Kidney epithelial cell (primary cell): ENCODE measurements at places on chromosomes 12 and 14. TPM values are rescaled to one million over a fixed set of nuclear protein-coding genes. Genes with fewer than 3 reads are reported as not detected.

DNA sequence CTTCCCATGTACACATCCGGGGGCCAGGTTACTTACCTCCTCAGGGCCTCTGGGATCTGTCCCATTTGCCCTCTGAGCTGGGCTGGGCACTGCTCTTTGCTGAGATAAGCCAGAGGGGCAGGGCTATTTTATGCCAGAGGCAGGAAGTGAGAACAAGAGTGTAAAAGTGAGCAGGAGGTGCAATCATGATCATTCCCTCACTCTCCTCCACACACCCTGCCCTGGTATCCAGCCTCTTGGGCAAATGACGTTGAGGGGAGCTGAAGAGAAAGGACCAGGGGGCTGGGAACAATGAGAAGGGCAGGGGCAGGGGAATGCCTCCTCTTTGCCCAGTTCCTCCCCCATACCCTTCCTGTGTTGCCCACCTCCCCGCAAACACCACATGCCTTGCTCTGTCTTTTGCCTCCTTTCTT, 4.2 kb downstream of the LPAR5 start:
- no peak for DNase-seq

DNA sequence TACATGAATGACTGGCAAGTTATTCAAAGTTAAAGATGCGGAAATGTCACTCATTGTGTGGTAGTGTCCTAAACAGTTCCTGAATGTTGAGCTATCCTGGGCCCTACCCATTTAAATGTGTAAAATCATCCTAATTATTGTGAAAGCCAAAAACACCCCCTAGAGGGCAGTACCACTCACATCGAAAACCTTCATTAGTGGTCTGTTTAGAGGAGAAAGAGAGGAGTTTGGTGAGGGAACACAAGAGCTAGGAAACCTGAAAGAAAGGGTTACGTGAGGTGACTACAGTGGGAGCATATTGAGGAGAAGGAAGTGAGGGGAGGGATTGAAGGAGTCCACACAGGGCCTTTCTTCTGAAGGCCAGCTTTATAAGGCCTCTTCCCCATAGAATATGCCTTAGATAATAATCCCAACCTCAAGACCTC, 2.5 kb upstream of the TEP1 start:
- DNase-seq: no peak

The PRMT5 gene
- 94.0 and 107 TPM in 2 replicates for total RNA-seq

The PPTC7 gene
- total RNA-seq: 9.8 and 11.5 TPM in 2 replicates

The TPPP2 gene
- not detected in 2 replicates for total RNA-seq

- no peak for DNase-seq
These were observed 4.7 kb downstream of the RPS6KL1 start for GRCh38 chr14:74918380-74918779.

DNA sequence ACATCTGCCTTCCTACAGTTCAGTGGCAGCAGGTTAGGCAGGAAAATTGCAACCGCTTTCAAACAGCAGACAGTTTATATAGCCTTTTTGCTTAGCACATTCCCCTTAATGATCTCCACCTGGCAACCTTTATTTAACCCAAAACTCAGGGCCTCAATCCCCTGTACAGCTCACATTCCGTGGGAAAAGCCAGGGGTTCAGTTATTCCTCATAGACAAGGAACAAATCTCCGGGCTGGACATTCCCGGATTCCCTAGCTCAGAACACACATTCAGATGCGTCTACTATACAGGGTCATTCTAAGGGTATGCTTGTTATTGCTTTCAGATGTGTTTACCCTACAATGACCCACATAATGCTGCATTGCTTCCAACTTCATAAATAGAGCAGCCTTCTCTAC, 73.8 kb upstream of the DCN start:
- DNase-seq: no peak

The CALCOCO1 gene
- 57.6 and 68.4 TPM in 2 replicates for total RNA-seq

The CABP1 gene
- total RNA-seq: not detected in 2 replicates

DNA sequence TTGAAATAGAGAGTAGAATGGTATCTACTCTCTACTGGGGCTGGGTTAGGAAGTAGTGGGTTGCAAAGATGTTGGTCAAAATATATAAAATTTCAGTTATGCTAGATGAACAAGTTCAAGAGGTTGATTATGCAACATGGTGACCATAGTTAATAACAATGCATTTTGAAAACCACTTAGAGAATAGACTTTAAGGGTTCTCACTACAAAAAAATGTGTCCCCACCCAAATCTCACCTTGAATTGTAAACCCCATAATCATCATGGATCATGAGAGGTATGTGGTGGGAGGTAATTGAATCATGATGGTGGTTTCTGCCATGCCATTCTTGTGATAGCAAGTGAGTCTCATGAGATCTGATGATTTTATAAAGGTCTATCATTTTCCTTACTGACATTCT, 94.0 kb downstream of the C12orf50 start:
- no peak for DNase-seq

- DNase-seq: no peak
These were observed 233.2 kb downstream of the PHLDA1 start for GRCh38 chr12:75798136-75798926.

GRCh38 chr14:64873506-64874219, 6.0 kb downstream of the SPTB start:
- no peak for DNase-seq

The KRT77 gene
- not detected in 2 replicates for total RNA-seq
